ENCODE measurements at places on chromosomes 3 and 15.

DNA sequence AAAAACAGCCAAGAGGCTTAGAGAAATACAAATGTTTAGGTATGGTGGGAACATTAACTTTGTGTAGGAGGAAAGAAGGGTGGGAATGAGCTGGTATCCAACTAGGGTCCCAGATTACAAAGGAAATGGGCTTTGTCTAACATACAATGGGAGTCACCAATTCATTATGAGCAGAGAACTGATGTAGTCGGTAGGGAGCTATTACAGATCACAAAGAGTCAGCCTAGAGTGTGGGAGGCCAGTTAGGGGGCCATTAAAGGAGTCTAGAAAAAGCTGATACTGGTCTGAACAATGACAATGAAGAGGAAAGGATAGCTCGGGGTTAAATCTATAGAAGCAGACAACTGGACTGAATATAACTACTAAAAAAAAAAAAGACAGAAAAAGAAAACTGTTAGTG lies 15.5 kb downstream of the ANO10 start:
- no peak for DNase-seq

- DNase-seq, result no peak
Measured at GRCh38 chr15:38487378-38487777, 33.5 kb downstream of the FAM98B start.

- no peak for DNase-seq
Measured at GRCh38 chr3:129723558-129724324, 117.3 kb upstream of the PLXND1 start.

- DNase-seq, result no peak
Measured at GRCh38 chr3:8520816-8521403, 19.3 kb downstream of the LMCD1 start.

DNA sequence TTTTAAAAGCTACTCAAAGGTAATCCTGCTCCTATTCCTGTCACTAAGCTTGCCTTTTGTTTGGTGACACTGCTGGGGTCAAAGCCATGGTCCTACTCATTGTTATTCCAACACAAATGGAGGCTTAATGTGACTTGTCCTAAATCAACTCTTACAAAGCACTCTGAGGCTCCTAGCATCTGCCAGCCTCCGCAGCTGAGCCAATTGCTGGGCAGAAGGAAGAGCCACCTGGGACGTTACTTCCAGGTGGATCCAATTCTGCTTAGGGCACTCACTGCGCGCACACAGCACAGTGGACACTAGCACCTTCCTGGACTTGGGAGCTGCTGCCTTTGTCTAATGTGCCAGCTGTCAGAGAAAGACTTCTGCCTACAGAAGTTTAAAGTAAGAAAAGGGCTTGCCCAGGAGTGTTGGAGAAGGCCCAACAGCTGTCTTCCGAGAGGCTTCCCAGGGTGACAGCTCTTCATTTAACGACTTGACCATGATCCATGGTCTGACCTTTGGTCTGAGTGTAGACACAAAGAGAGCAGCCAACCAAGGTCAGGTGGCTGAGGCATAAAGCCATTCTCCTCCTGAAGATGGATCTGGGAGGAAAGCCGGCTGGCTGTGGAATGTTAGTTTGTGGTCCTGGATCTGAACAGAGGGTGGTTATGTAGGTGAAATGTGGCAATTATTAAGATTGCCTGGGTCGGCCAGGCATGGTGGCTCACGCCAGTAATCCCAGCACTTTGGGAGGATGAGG lies 102.2 kb downstream of the AQP9 start:
- no peak for DNase-seq

DNA sequence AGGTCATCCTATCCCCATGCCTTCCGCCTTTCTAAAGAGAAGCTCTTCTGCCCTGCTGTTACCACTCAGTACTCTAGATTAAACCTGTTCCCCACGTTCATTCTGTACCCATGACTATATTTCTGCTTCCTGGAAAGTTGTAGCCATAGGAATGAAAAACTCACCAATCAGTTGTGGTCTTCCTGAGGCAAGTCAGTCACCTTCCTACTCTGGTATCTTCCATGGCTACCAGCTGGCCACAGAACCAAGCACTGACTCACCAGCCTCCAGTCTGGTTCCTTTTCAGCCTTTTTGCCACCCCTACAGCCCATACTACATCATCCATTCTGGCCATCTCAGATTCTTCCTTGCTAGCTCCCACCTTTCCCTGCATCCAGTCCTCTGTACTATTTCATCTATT lies 46.4 kb downstream of the TMEM44 start:
- DNase-seq, result no peak

- no peak for DNase-seq
Measured at GRCh38 chr3:88137836-88138235, 11.9 kb upstream of the C3orf38 start.

- no peak for DNase-seq
Measured at GRCh38 chr15:90482124-90483011, 47.4 kb upstream of the CRTC3 start.

DNA sequence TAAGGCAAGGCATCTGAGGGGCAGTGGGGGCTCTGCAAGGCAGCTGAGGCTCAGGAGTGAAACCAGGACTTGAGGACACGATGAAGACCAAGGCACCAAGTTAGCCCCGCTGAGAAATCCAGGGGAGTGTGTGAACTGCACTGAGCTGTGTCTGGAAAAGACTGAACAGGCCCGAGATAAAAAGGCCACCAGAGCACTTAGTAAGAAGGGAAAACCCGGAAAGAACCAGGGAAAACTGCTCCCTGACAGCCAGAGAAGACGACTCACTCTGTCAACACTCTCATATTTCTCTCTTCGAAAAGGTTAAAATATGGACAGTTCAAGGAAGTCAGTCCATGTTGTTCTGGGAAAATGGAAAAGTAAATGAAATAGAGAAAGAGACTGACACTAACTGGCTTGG lies 109.0 kb downstream of the SEC22A start:
- DNase-seq, result no peak

Measured in stimulated activated CD4-positive, alpha-beta T cell treated with anti-CD3 and anti-CD28 coated beads, Interleukin-15, amount 100 ng/mL, for 48 hours (primary cell).